ENCODE measurements at places on chromosomes 6 and 20.

DNA sequence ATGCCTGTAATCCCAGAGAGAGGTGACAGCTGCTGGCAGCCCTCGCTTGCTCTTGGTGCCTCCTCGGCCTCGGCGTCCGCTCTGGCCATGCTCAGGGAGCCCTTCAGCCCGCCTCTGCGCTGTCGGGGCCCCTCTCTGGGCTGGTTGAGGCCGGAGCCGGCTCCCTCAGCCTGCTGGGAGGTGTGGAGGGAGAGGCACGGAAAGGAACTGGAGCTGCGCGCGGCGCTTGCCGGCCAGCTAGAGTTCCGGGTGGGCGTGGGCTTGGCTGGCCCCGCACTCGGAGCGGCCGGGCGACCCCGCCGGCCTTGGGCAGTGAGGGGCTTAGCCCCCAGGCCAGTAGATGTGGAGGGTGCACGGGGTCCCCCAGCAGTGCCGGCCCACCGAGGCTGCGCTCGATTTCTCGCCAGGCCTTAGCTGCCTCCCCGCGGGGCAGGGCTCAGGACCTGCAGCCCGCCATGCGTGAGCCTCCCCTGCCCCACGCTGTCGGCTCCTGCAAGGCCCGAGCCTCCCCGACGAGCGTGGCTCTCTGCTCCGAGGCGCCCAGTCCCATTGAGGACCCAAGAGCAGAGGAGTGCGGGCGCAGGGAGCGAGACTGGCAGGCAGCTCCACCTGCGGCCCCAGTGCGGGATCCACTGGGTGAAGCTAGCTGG, 34.6 kb downstream of the C6orf52 start:
- peak; percentile 44 for DNase-seq
- H3K4me1 ChIP-seq: no peaks in the 10 kb centered on the region
- no peak overlapping the region for H3K27ac ChIP-seq
- H3K27me3 ChIP-seq: peaks cover 18% of the 10 kb centered on the region

GRCh38 chr6:14797875-14798593, 447.8 kb upstream of the JARID2 start:
- no peaks in the 10 kb centered on the region for H3K36me3 ChIP-seq
- DNase-seq: no peak
- peak overlapping the region; percentile 34 for H3K27ac ChIP-seq
- no peaks in the 10 kb centered on the region for H3K27me3 ChIP-seq

DNA sequence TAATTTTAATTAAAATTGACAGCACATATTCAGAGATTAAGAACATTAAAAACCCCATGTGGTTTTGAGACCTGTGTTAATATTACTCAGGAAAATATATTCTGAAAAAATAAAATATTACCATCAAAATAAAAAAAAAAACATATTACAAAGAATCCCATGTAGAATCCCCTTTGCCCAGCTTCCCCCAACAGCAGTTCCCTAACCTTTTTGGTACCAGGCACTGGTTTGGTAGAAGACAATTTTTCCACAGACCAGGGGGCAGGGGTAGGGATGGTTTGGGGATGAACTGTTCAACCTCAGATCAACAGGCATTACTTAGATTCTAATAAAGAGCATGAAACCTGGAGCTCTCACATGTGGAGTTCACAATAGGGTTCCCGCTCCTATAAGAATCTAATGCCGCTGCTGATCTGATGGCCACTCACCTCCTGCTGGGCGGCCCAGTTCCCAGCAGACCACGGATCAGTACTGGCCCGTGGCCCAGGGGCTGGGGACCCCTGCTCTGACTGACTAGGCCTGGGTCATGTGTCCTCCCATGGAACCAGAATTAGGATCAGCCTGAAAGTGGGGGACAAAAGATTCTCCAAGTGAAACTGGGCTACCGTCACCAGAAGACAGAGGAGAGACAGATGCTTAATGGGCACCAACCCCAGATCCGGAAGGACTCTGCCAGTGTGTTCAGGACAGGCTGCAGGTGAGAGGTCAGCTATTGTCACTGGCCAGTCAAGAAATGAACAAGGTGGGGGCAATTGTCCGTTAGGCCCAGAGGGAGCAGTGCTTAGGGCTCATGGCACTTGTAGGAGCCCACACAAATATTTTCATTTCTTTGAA, 235.5 kb downstream of the PREX1 start:
- peaks cover 5% of the 10 kb centered on the region for H3K36me3 ChIP-seq
- DNase-seq: no peak
- peaks cover 8% of the 10 kb centered on the region for H3K27me3 ChIP-seq
- H3K4me1 ChIP-seq: peaks cover 25% of the 10 kb centered on the region
- no peak overlapping the region for H3K4me3 ChIP-seq

DNA sequence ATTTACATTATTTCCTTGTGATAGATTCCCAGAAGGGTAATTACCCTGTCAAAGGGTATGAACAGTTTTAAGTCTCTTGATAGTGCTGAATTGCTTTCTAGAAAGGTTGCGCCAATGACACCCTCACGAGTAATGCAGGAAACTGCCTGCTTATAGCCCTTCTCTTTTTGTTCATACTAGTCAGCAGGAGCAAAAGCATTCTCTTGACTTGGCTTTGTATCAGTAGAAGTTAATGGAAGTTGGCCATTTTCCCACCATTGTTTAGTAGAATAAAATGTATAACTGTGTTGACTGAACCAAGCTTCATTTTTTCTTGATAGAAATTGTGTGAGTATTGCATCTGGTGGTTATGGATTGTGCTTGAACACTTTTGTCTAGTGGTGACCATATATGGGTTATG, 100.1 kb downstream of the FARS2 start:
- no peaks in the 10 kb centered on the region for H3K4me1 ChIP-seq
- DNase-seq: no peak
- no peak overlapping the region for H3K4me3 ChIP-seq

- peak; percentile 27 for DNase-seq
- H3K4me1 ChIP-seq: peaks cover 100% of the 10 kb centered on the region
- H3K27me3 ChIP-seq: peaks cover 11% of the 10 kb centered on the region
- H3K4me3 ChIP-seq: peak overlapping the region; percentile 66
Measured at GRCh38 chr20:10654630-10655029, 19.2 kb downstream of the JAG1 start.

DNA sequence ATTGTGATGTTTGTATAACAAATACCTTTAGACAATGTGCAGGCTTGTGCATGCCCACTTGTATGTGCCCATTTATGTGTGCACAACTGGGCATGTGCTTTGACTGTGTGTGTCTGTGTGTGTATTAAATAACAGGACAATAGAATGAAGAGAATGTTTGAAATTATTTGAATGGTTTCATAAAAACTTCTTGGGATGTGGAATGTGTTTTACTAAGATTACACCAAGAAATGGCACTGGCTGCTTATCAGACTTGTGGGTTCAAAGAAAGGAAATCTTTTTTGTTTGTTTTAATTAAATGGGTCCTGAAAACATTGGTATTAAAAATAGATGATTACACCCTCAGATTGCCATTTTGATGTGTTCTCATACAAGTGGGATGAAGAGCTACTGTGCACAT, 191.6 kb upstream of the CCN2 start:
- no peaks in the 10 kb centered on the region for H3K36me3 ChIP-seq
- no peaks in the 10 kb centered on the region for H3K27me3 ChIP-seq
- no peak overlapping the region for H3K4me3 ChIP-seq

DNA sequence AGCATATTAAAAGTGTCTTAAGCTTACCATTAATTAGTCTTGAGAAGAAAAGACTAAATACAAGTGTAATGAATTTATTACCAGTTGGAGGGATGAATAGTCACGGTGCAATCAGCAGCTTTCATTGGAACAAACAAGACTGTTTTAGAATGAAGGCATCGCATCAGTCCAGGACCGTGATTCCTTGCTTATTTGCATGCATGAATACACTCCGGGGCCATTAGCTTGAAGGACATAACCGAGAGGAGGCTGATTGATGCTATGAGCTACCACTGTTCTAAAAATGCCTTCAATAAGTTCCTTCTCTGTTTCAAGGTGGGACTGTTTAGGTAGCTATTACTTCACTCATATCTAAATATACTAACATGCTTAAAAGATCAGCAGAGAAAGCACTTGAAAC, 17.9 kb downstream of the PROKR2 start:
- no peaks in the 10 kb centered on the region for H3K36me3 ChIP-seq
- peaks cover 5% of the 10 kb centered on the region for H3K4me1 ChIP-seq
- H3K27me3 ChIP-seq: peaks cover 18% of the 10 kb centered on the region
- DNase-seq: no peak

GRCh38 chr6:14053811-14054210, 63.8 kb upstream of the CD83 start:
- no peak overlapping the region for H3K4me3 ChIP-seq
- H3K36me3 ChIP-seq: no peaks in the 10 kb centered on the region
- peaks cover 9% of the 10 kb centered on the region for H3K27me3 ChIP-seq

DNA sequence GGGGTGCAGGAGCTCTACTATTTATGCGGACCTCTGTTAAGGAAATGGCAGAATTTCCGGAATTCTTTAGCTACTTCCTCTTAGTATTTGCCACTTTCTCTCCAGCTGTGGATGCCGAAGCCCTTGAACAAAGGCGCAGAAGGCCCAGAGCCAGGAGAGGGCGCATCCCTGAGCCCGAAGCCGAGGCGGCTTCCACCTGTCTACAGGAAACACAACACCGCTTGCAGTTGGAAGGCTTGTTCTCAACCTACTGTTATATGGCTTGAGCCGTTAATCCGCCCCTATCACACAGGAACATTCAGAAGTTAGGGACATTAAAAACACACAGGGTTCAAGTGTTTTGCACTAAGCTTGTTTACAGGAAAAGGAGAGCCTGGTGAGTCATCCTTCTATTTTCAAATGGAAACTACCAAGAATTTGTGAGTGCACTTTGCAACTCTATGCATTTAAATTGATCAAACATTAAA, 417.1 kb downstream of the BCKDHB start:
- peak; percentile 30 for DNase-seq
- no peaks in the 10 kb centered on the region for H3K27me3 ChIP-seq

DNA sequence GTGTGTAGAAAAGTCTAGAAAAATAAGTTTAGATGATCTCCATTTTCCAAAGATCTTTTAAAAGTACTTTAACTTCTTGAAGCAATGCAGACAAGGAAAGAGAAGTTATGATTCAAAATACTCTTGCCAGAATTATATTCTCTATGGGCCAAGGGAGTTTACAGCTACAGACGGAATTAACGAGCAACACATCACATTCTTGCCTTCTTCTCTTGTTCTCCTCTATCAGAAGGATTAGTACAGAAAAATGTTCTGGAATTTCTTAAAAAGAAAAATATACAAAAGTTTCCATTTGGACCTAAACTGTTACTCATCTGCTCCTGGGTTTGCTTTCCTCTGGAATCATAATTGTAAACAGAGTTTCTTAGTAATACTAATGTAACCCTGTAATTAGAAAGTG, 284.7 kb upstream of the HSF2 start:
- DNase-seq: no peak
- H3K27ac ChIP-seq: no peak overlapping the region
- H3K27me3 ChIP-seq: no peaks in the 10 kb centered on the region
- no peak overlapping the region for H3K4me3 ChIP-seq
- H3K4me1 ChIP-seq: no peaks in the 10 kb centered on the region

- no peaks in the 10 kb centered on the region for H3K27me3 ChIP-seq
- DNase-seq: no peak
- no peaks in the 10 kb centered on the region for H3K36me3 ChIP-seq
- no peak overlapping the region for H3K27ac ChIP-seq
Measured at GRCh38 chr6:81381382-81381916, 371.0 kb downstream of the TENT5A start.

DNA sequence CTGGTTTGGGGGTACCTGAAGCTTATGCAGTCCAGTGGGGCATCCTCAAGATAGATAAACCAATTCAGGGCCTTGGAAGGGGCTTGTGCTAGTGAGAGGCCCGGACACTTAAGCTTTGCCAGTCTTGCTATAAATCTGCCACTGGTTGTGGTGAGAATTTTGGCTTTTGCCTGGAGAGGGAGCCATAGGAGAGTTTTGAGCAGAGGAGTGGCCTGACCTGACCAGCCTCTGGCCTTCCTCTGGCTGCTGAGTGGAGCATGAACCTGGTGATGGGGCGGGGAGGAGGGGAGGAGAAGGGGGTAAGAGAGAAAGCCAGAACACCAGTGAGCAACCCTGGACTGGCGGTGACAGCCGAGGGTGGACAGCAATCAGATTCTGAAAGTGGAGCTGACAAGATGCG, 7.1 kb downstream of the TMEM74B start:
- H3K4me1 ChIP-seq: peaks cover 16% of the 10 kb centered on the region
- peaks cover 4% of the 10 kb centered on the region for H3K36me3 ChIP-seq
- peaks cover 7% of the 10 kb centered on the region for H3K27me3 ChIP-seq
- DNase-seq: peak; percentile 39

DNA sequence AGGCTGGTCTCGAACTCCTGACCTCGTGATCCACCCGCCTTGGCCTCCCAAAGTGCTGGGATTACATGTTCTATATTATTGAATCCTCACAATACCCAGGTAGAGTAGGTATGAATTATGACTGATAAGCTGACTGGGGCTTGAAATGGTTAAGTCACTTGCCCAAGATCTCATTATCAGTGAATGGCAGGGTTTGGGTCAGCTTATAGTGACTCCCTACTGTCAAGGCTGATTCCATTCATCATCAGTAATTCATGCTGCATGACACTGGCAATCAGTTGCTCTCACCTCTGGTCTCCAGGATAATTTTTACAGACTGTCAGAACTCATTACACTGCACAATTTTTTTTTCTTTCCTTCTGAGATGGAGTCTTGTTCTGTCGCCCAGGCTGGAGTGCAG, 127.6 kb downstream of the KIF13A start:
- H3K36me3 ChIP-seq: no peaks in the 10 kb centered on the region
- no peak for DNase-seq
- no peak overlapping the region for H3K4me3 ChIP-seq
- no peak overlapping the region for H3K27ac ChIP-seq
- peaks cover 6% of the 10 kb centered on the region for H3K4me1 ChIP-seq

- no peaks in the 10 kb centered on the region for H3K4me1 ChIP-seq
- no peak overlapping the region for H3K4me3 ChIP-seq
- H3K27ac ChIP-seq: no peak overlapping the region
- H3K36me3 ChIP-seq: no peaks in the 10 kb centered on the region
Measured at GRCh38 chr20:61850457-61850856, 215.2 kb downstream of the TAF4 start.

GRCh38 chr6:12369781-12370262, 79.7 kb downstream of the EDN1 start:
- no peak for DNase-seq
- no peak overlapping the region for H3K4me3 ChIP-seq
- H3K36me3 ChIP-seq: no peaks in the 10 kb centered on the region
- no peak overlapping the region for H3K27ac ChIP-seq
- H3K27me3 ChIP-seq: no peaks in the 10 kb centered on the region
- peaks cover 5% of the 10 kb centered on the region for H3K4me1 ChIP-seq

DNA sequence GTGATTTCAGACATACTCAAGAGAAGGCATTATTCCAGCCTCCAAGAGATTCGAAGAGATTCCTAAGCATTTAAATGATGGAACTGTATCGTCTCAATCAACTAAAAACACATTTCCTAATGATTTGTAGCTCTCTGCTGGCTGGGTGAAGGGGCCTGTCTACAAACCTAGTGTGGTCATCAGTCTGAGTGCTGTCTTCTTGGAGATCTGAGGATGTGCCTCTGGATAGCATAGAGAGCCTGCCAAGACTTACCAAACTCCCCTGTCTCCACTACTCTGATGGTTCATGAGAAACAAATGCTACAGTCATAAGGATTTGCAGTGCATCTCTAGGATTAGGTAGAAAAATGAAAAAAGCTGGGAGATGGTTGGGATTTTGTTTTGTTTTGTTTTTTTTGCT, 176.9 kb upstream of the CITED2 start:
- no peak overlapping the region for H3K4me3 ChIP-seq
- DNase-seq: no peak
- H3K36me3 ChIP-seq: peaks cover 4% of the 10 kb centered on the region
- no peaks in the 10 kb centered on the region for H3K27me3 ChIP-seq
- H3K4me1 ChIP-seq: peaks cover 46% of the 10 kb centered on the region

Measured in nephron progenitor cell (in vitro differentiated cells).